Gastrocnemius medialis (tissue), 4 donors: ENCODE measurements at places on chromosomes 6 and 20.
A peak's percentile ranks its signal among the peaks of the same experiment; 100 is the strongest.

DNA sequence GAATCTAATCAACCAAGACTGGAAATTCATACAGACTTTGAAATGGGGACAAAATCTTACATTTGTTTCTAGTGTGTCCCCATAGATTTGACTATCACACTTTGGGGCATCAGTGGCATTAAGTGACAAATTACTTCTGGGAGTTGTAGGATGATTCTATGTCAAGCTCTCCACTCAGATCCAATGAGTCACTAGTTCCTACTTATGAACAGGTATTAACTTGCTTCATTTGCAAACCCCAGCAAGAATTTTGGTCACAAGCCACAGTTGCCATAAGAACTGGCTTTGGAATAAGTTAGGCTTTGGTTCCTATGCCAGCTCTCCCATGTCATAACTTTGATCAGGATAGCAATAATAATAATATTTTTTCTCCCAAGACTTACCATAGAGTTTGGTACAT lies 77.6 kb upstream of the PTPRK start:
- DNase-seq = no peak

- no peak for DNase-seq
These were observed 111.0 kb downstream of the CD83 start for GRCh38 chr6:14228571-14228970.

GRCh38 chr6:169783971-169784820 lies 32.8 kb downstream of the ERMARD start:
- DNase-seq = no peak

- DNase-seq = no peak
These were observed 4.9 kb upstream of the RNF24 start for GRCh38 chr20:4020256-4020655.

- no peak for DNase-seq
These were observed 36.3 kb upstream of the CMTR1 start for GRCh38 chr6:37396571-37397180.

DNA sequence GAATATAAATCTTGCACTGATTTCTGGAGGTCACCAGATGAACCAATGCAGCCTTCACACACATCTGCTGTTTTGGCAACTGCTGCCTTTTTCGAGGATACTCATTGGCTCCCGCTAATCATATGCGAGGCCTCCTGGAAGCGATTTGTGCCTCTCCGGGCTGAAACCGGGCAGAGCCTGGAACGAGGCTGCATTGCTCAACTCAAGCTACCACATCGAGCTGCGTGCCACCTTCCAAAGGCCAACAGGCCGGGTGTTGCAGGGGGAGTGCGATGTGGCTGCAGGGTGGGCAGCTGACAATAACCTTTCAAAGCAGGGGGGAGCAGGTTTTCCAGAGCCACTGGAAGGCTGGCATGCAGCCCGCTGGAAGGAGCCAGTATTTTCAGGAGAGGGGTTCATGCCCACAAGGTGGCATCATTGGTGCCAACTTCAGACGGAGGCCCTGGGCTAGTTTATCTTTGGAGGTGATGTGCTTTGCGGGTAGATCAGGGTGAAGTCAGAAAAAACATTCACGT lies 122.6 kb upstream of the IFNGR1 start:
- peak; percentile 23 for DNase-seq
